ENCODE measurements at places on chromosomes 3 and 15. TPM values are rescaled to one million over a fixed set of nuclear protein-coding genes. Genes with fewer than 3 reads are reported as not detected.

- H3K36me3 ChIP-seq, result no peaks in the 10 kb centered on the region
- no peak for DNase-seq
- H3K4me1 ChIP-seq, result no peaks in the 10 kb centered on the region
- H3K27me3 ChIP-seq, result no peaks in the 10 kb centered on the region
- H3K4me3 ChIP-seq, result no peak overlapping the region
These were observed 28.6 kb downstream of the ITGA11 start for GRCh38 chr15:68403161-68403941.

DNA sequence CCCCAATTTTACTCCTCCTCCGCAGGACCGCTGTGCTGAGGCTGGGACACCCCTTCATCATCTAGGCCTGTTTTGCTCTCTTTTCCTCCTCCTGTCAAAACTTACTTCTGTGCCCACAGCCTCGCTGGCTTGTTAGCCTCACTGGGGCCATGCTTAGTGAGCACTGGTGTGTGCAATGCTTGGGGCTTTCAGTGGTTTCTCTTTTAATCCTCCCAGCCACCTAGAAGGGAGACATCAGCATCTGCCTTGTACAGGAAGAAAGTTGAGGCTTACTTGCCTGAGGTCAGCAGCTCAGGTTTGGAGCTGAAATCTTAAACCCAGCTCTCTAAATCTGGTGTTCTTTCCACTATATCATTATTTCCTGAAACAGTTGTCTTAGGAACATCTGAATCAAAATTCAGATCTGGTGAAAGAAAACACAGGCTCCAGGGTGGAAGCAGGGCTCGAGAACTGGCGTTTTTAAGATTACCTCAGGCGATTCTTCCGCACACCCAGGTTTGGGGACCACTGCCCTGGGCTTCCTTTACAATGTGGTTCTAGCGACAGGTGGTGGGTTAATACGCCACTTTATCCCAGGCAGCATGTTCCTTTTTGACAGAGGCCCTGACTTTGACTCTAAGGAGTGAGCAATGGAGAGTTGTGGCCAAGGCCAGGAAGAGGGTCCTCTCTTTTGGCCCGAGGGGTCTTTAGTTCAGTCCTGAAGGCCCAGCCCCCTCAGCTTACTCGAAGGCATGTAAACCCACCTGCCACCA lies 3.8 kb downstream of the THSD4 start:
- H3K4me1 ChIP-seq, result peaks cover 64% of the 10 kb centered on the region
- H3K27me3 ChIP-seq, result peaks cover 33% of the 10 kb centered on the region
- no peak overlapping the region for H3K27ac ChIP-seq
- DNase-seq, result no peak
- no peak overlapping the region for H3K4me3 ChIP-seq
- no peaks in the 10 kb centered on the region for H3K36me3 ChIP-seq

Gene ANKRD63
- total RNA-seq, result 1.2 TPM

GRCh38 chr3:157427901-157428300 lies 8.7 kb upstream of the PTX3 start:
- H3K4me3 ChIP-seq, result no peak overlapping the region
- H3K27me3 ChIP-seq, result no peaks in the 10 kb centered on the region
- H3K36me3 ChIP-seq, result peaks cover 28% of the 10 kb centered on the region
- H3K27ac ChIP-seq, result no peak overlapping the region
- DNase-seq, result no peak
- H3K4me1 ChIP-seq, result peaks cover 5% of the 10 kb centered on the region

GRCh38 chr3:21159543-21159906 lies 591.5 kb downstream of the ZNF385D start:
- H3K27me3 ChIP-seq, result no peaks in the 10 kb centered on the region
- no peak overlapping the region for H3K27ac ChIP-seq
- H3K4me3 ChIP-seq, result no peak overlapping the region
- H3K4me1 ChIP-seq, result no peaks in the 10 kb centered on the region
- no peak for DNase-seq

- H3K27ac ChIP-seq, result no peak overlapping the region
- H3K4me1 ChIP-seq, result peaks cover 13% of the 10 kb centered on the region
- no peak for DNase-seq
- H3K4me3 ChIP-seq, result no peak overlapping the region
- peaks cover 26% of the 10 kb centered on the region for H3K27me3 ChIP-seq
These were observed 12.1 kb upstream of the APBA2 start for GRCh38 chr15:28873585-28874190.

DNA sequence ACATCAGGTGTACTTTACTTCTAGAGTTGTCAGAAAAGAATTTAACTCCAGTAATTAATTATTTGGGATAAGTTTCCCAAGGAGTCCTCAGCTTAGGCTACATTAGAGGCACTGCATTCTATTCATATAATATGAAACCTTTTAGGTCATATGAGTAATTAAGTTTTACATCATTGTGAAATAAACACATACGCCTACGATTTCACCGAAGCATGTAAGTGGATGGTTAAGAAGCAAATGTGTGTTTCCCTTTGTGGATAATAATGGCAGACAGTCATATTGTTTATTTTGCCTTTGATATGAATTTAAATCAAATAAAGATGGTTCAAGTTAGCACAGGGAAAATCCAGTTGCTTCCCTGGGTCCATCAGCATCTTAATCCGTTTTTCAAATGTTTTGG lies 535.9 kb upstream of the ATP11B start:
- H3K4me3 ChIP-seq, result no peak overlapping the region
- DNase-seq, result no peak
- H3K27me3 ChIP-seq, result no peaks in the 10 kb centered on the region
- no peaks in the 10 kb centered on the region for H3K36me3 ChIP-seq
- peaks cover 38% of the 10 kb centered on the region for H3K4me1 ChIP-seq

- DNase-seq, result no peak
- H3K27ac ChIP-seq, result no peak overlapping the region
- 0 out of 2 replicates have a peak, but pooled peaks cover 1% of the 10 kb centered on the region for H3K36me3 ChIP-seq
- no peak overlapping the region for H3K4me3 ChIP-seq
These were observed 191.4 kb upstream of the RORA start for GRCh38 chr15:61420546-61420945.

DNA sequence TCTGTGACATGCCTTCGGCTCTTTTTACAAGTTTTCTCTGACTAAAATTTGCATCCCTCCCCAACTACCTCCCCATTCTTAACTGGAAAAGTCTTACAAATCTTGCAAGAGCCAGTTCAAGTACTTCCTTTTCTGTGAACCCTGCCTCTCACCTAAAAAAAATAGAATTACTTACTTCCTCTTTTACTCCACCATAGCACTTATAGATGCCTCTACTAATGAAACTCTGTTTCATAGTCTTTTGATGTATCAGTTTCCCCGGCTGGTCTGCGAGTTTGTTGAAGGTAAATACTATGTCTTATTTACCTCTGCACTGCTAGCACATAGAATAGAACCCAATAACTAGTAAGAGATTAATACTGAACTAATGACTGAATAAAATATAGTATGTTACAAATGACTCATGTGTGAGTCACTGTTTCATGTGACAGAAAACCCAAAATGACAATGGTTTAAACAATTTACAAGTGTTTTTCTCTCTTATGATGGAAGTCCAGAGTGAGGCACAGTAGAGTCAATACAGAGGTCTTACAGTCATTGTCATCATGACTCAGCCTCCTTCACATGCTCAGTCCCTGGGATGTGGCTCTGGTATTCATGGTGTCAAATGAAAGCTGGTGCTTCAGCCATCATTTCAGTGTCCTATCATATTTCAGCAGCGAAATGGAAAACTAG lies 393.5 kb downstream of the RSL24D1 start:
- no peaks in the 10 kb centered on the region for H3K4me1 ChIP-seq
- no peak overlapping the region for H3K27ac ChIP-seq
- DNase-seq, result no peak
- no peak overlapping the region for H3K4me3 ChIP-seq

DNA sequence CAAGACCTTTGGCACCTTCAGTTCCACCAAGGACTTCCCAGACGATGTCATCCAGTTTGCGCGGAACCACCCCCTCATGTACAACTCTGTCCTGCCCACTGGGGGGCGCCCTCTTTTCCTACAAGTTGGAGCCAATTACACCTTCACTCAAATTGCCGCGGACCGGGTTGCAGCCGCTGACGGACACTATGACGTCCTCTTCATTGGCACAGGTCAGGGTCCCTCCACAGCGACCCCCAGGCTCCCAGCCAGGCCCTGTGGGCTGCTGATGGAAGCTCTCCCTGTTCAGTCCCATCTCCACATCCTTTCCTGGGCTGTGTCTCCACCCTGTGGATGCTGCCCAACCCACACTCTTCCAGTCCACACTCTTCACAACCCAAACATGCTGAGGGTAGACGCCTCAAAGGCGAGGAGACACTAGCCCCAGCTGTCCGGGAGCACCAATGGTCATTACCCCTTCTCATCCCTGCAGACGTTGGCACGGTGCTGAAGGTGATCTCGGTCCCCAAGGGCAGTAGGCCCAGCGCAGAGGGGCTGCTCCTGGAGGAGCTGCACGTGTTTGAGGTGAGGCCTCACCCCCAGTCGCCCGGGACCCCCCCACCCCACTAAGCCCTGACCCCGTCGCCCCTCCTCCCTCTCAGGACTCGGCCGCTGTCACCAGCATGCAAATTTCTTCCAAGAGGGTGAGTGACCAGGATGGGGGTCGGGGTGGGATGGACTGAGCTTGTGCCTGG lies 4.3 kb upstream of the LSMEM2 start:
- no peaks in the 10 kb centered on the region for H3K36me3 ChIP-seq
- peaks cover 27% of the 10 kb centered on the region for H3K4me1 ChIP-seq
- peaks cover 64% of the 10 kb centered on the region for H3K27me3 ChIP-seq
- peak overlapping the region; percentile 42 for H3K27ac ChIP-seq
- DNase-seq, result peak; percentile 88

Gene USP50
- total RNA-seq, result not detected

DNA sequence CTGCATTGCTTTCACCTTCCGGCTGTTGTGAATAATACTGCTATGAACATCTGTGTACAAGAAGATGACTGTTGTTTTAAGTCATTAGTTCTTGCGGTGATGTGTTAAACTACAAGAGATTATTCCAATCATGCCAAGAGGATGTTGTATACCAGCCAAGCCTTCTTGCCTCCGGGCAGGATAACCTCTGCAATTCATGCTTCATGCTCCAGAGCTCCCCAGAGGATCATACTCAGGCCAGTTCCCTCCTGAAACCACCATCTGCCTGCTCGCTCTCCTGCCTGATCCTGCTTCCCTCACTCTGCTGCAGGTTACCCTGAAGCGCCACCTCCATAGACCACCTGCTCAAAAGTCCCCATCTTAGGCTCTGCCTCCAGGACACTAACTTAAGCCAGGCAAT lies 187.1 kb upstream of the PROK2 start:
- DNase-seq, result no peak
- no peak overlapping the region for H3K27ac ChIP-seq

Gene GJD2
- 0.22 TPM for total RNA-seq

Gene ZNF717
- total RNA-seq, result 35.4 TPM

DNA sequence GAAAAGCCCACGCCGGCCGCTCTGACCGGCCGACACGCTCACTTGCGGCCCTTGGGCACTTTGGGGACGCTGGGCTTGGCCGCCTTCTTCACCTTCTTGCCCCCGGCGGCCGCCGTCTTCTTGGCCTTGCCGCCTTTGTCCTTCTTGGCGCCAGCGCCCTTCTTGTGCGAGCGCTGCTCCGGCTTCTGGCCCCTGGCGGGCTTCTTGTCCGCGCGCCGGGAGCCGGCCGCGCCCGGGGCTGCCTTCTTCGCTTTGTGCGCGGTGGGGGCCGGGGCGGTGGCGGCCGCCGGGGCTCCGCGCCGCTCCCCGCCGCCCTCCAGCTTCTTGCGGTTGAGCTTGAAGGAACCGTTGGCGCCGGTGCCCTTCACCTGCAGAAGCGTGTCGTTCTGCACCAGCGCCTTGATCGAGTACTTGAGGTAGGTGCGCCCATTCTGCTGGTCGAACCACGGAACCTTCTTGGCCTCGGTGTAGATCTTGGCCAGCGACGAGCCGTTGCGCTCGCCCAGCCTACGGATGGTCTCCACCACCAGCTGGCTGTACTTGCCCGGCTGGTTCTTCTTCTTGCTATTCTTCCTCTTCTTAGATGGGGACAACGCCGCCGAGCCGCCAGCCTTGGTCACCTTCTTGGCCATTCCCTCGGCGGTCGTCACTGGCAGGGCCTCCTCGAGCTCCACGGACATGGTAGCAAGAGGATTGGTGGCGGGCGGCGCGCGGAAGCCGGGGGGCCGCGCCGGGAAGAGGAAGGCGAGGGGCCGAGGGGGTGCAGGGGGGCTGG lies 36.7 kb downstream of the HMCES start:
- peak overlapping the region; percentile 88 for H3K4me3 ChIP-seq
- DNase-seq, result no peak
- H3K27ac ChIP-seq, result peak overlapping the region; percentile 84
- H3K27me3 ChIP-seq, result no peaks in the 10 kb centered on the region
- peaks cover 9% of the 10 kb centered on the region for H3K4me1 ChIP-seq

DNA sequence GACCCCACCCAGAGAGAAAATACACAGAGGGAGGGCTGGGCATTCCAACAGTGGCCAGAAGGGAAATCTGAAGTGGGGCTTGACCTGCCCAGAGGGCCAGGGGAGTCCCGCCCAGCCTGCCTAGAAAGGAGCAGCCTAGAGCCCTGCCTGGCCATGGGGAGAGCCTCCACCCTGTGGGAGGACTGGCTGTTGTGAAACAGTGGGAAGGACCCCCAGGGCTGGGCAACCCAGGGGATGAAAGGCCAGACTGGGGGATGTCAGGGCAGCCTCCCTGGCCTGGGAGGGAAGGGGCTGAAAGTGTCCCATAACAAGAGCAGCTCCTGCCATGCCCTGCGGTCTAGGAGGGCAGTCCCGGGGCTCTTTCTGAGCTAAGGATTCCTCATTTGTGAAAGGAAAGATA lies 69.0 kb downstream of the SLC12A8 start:
- peaks cover 53% of the 10 kb centered on the region for H3K4me1 ChIP-seq
- H3K36me3 ChIP-seq, result no peaks in the 10 kb centered on the region
- no peak overlapping the region for H3K4me3 ChIP-seq
- peaks cover 8% of the 10 kb centered on the region for H3K27me3 ChIP-seq
- H3K27ac ChIP-seq, result no peak overlapping the region
- DNase-seq, result no peak

DNA sequence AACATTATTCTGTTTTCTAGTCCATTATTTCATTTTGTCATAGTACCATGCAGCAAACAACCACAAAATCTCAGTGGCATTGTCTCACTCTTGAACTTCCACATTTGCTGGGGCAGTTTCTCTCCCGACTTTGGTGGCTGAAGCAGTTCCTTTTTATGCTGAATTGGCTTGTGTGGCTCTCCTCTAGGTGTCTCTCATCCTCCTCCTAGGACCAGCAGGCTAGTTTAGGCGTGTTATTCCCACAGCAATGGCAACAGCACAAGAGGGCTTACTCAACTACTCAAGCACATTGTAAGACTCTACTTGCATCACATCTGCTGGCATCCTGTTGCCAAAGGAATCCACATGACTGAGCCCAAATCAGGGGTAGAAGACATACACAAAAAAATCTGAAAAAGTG lies 201.8 kb upstream of the KCNH8 start:
- H3K36me3 ChIP-seq, result no peaks in the 10 kb centered on the region
- DNase-seq, result no peak

GRCh38 chr3:79326642-79327041 lies 441.2 kb downstream of the ROBO1 start:
- peaks cover 61% of the 10 kb centered on the region for H3K4me1 ChIP-seq
- peak overlapping the region; percentile 57 for H3K4me3 ChIP-seq
- no peaks in the 10 kb centered on the region for H3K36me3 ChIP-seq
- no peaks in the 10 kb centered on the region for H3K27me3 ChIP-seq
- no peak for DNase-seq
- peak overlapping the region; percentile 99 for H3K27ac ChIP-seq

GRCh38 chr3:40516201-40516600 lies 8.6 kb upstream of the ZNF621 start:
- no peaks in the 10 kb centered on the region for H3K27me3 ChIP-seq
- H3K36me3 ChIP-seq, result peaks cover 49% of the 10 kb centered on the region
- no peak overlapping the region for H3K4me3 ChIP-seq
- H3K27ac ChIP-seq, result no peak overlapping the region
